ENCODE measurements at places on chromosomes 12 and 14.

- DNase-seq: no peak
These were observed 24.2 kb downstream of the NUAK1 start for GRCh38 chr12:106114447-106115068.

DNA sequence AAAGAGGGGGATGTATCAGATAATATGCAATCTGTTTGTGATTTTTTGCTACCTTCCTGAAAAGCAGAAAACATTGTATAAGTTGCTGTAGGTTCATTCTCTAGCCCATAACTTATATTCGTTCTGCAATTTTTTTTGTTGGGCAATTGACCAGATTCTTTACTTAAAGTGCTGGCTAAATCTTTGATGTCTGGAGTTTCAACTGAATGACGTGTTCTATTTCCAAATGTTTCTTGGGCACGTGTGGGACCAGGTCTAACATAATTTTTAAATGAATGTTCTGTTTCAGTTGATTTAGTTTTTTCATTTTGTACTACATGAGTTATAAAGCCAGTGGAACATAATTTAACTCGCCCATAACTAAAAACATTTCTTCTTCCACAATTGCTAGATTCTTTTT is 3.8 kb downstream of the MLH3 start:
- no peak for DNase-seq

DNA sequence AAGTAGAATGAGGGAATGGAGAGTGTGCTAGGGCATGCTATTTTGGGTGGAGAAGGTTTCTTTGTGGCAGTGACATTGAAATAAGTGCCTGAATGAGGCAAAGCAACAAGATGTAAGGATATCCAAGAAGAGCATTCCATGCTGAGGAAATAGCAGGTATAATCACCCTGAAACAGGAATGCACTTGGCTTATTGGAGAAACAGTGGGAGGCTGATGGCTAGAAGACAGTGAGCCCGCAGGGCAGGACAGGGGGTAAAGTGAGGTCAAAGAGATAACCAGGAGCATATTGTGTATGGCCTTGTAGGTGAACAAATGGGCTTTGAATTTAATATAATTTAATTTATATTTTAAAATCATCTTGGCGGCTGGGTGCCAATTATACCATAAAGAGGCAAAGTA is 877.0 kb downstream of the DIO2 start:
- no peak for DNase-seq

DNA sequence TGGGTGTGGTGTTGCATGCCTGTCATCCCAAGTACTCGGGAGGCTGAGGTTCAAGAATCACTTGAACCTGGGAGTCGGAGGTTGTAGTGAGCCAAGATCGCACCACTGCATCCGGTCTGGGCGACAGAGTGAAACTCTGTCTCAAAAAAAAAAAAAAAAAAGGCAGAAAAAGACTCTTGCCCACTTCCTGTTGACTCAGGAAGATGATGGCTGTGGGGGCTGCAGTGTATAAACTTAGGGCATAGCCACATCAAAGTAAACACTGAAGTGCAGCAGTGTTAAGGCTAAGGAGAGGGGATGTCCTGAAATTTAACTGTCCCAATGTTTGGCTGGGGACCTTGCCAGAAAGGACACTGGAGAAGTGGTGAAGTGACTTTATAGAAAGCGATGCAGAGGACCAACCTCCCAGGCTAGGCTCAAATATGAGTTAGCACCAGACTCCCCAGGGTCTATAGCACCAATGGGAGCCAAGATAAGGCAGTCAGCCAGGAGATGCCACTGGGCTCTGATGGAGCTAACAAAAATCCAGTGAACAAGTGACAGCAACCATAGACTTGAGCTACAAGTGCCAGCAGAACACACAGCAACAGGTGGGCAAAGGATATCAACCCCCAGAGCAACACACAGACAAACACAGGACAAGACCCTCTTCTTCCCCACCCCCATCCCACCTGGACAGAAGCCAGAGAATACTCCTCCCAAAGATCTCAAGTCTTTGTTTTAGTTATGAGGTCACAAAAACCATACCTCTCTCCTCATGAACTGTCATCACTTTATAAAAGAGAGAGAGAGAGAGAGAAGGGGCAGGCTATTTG is 28.0 kb downstream of the NELL2 start:
- DNase-seq: no peak

- no peak for DNase-seq
These were observed 114.1 kb upstream of the E2F7 start for GRCh38 chr12:77179515-77179914.

- DNase-seq: no peak
These were observed 3.7 kb downstream of the ANKRD13A start for GRCh38 chr12:110002676-110003515.

DNA sequence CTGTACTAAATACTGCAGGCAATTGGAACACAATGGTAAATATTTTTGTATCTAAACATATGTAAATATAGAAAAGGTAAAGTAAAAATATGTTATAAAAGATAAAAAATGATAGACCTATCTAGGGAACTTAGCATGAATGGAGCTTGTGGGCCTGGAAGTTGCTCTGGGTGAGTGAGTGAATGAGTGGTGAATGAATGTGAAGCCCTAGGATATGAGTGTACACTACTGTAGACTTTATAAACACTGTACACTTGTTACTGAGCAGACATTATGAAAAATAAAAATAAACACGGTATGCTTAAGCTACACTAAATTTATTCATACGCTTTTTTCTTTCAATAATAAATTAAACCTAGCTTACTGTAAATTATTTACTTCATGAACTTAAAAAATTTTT is 7.8 kb downstream of the FNTB start:
- DNase-seq: no peak

GRCh38 chr12:48985475-48985897 is 7.4 kb downstream of the WNT1 start:
- no peak for DNase-seq

- no peak for DNase-seq
These were observed 38.4 kb upstream of the ATXN7L3B start for GRCh38 chr12:74499192-74499591.

All from NCI-H2171 (cell line).